ENCODE measurements at places on chromosomes 7 and 10.

GRCh38 chr7:23044581-23044980 is 30.7 kb upstream of the HYCC1 start:
- DNase-seq, result no peak

DNA sequence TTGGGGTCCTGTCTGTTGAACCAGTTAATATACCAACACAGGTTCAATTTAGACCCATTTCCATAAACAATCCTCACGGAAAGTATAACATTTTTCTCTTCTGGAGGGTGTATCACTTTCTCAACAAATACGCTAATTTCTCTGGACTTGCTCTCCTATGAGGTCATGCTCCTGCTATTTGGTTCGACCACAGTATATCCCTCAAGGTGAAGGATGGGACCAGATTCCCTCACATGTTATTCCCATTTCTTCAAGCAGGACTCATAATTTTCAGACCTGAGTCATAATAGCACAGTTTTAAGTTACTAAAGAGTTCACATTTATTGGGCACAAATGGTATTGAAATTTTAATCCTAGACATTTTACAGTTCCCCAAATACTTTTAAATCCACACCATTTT is 57.2 kb downstream of the ADAM12 start:
- DNase-seq, result no peak

DNA sequence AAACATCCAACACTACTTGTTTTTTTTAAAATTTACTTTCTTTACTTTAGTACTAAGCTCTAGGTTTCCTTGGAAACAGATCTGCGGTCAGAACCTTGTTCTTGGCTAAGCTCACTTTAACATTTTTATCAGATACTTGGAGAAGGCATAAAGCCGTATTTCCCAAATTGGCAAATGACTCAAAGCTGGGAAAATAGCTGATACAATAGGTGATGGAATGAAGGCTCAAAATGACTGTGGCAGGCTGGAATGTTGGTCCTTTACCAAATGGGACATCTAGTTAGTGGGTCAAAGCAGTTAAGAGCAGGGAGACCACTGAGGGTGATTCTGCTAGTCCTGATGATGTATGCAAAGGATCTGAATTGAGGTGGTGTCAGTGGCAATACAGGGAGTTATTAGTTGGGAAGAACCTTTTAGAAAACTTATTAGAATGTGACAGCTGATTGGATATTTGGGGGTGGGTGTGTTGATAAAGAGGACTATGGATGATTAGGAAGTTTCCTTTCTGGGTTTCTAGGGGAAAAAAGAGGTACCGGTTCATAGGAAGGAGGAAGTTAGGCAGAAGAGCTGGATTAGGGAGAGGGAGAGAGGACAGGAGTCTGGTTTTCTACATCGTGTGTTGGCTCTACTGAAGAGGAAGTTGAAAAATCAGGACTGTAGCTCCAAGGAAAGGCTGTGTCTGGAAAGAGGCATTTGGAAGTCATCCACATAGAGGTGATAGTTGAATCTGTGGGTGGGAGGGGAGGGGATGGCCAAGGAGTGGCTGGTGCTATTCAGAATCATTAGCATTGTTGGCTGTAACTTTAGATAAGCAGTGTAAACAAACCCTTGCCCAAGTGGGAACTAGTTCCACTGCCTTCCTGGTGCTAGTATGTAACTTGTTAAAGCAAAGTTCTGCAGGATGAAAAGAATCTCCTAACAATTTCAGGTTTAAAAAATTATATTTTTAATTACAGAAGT is 13.1 kb downstream of the PLCE1 start:
- no peak for DNase-seq

DNA sequence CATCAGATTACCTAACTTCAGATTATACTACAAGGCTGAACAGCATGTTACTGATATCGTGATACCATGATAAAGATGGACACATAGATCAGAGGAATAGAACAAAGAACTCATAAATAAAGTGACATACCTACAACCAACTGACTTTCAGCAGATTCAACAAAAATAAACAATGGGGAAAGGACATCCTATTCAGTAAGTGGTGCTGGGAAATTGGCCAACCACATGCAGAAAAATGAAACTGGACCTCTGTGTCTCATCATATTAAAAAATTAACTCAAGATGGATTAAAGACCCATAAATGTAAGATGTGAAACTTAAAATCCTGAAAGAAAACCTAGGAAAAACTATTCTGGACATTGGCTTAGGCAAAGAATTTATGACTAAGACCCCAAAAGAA is 158.6 kb downstream of the ZEB1 start:
- DNase-seq, result no peak

- no peak for DNase-seq
Measured at GRCh38 chr7:41333511-41333910, 369.4 kb downstream of the INHBA start.

DNA sequence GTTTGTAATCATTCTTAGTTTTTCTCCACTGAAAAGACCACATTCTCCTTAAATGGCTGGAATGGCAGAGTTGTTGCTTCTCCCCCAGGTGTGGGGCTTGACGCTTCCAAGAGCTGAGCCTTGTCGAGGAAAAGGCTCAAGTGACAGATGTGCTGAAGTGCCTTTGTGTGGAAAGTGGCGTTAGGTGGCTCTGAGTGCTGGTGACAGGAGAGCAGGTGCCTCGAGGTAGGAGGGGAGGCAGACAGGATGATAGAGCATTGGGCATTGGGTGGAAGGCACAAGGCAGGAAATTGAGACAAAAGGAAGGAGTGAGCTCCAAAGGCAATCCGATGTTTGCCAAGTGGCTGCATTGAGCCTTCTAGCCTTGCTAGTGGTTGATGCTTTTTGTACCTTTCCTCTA is 6.7 kb downstream of the KIAA1217 start:
- DNase-seq, result no peak

- DNase-seq, result no peak
Measured at GRCh38 chr7:31971049-31971667, 99.0 kb downstream of the PDE1C start.

DNA sequence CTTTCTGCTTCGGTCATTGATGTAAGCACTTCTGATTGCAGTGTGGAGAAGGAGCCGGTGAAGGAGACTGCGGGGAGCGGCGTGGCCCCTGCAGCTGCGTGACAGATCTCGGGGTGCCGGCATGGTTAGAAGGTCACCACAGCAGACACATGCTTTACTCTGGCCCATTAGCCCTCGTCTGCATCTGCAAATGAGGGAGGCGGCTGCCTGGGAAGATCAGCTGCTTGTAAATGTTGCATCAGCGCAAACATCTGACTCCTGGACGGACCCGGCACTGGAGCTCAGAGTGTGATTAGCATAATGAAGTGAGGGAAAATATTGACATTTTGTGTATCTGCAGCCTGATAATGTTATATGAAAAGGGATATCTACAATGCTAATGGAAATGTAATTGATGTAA is 30.5 kb upstream of the MNX1 start:
- DNase-seq, result no peak

DNA sequence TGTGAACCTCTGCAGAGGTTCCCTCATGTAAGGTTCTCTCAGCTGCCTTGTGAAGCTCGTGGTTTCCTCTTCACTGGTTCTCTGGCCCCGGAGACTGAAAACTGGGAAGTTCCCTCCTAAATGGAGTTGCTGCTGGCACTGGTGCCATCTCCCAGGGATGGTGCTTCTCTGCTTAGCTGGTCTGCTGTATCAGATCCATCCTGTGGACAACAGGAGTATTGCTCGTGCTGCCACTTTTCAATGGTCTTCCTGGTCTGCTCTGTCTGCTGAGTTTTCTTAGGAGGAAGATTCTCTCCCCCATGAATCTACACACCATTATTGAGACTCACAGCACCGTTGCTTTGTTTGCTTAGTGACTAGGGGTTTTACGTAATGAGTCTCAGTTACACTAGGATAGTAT is 247.8 kb downstream of the OTUD1 start:
- DNase-seq, result no peak

GRCh38 chr7:144827621-144828020 is 8.2 kb downstream of the TPK1 start:
- no peak for DNase-seq

- DNase-seq, result peak; percentile 30
Measured at GRCh38 chr7:157276731-157277562, 59.9 kb upstream of the DNAJB6 start.

DNA sequence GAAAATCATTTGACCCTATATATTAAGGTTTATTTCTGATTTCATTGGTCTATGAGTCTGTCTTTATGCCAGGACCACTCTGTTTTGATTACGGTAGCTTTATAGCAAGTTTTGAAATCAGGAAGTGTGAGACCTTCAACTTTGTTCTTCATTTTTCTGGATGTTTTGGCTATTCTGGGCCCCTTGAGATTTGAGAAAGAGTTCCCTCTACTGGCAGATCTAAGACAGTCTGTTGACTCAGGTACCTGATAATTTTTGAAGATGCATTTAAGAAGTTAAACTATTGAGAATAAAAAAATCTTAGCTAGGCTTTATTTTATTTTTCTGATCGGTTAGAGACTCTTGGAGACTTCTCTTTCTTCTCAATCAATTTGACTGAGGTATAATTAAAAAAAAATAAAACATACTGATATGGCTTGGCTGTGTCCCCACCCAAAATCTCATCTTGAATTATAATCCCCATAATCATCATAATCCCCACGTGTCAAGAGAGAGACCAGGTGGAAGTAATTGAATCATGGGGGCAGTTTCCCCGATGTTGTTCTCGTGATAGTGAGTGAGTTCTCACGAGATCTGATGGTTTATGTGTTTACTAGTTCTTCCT is 209.2 kb downstream of the SNX10 start:
- DNase-seq, result no peak

Measured in CD4-positive, alpha-beta T cell treated with Interleukin-15 for 1 hour (primary cell).